NCI-H524 treated with DMSO at 0.1 percent for 48 hours (cell line): ENCODE measurements at places on chromosomes 2 and 18.
A peak's percentile ranks its signal among the peaks of the same experiment; 100 is the strongest.

DNA sequence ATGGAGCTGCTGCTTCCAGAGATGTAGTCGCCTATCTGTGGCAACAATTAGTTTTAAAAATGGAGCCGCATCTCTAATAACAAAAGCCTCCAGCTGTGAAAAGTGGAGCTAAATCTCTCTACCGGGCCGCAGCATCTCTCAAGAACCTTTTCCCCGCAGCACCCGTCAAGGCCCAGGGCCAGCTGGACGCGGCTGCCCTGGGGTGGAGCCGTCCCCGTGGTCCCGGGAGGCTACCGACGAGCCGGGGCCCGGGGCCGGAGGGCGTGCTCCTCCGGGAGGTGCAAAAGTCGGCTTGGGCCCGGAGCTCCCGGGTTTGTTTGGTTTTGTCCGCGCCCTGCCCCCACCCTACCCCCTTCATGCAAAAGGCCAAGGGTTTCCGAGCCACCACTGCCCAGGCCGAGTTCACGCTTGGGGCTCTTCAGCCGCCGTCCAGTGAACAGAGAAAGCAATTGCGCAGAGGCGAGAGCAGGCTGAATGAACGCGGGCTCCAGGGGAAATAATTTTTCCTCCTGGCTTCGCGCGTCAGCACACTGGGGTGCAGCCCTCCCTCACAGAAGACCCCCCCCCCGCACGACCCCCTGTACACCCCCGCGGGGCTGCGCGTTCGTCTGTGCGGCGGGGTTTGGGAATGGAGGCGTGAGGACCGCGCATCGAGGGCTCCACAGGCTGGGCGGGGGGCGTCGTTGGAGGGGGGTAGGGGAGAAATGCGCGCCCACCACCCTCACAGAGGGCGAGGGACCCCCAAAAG, 557 bp upstream of the GREB1L start:
- no peak for DNase-seq

GRCh38 chr2:32402091-32402490, 45.3 kb downstream of the BIRC6 start:
- no peak for DNase-seq

- peak; percentile 96 for DNase-seq
Measured at GRCh38 chr2:163185160-163185559, 346.6 kb upstream of the KCNH7 start.

- no peak for DNase-seq
Measured at GRCh38 chr2:225471039-225471438, 71.5 kb downstream of the NYAP2 start.

DNA sequence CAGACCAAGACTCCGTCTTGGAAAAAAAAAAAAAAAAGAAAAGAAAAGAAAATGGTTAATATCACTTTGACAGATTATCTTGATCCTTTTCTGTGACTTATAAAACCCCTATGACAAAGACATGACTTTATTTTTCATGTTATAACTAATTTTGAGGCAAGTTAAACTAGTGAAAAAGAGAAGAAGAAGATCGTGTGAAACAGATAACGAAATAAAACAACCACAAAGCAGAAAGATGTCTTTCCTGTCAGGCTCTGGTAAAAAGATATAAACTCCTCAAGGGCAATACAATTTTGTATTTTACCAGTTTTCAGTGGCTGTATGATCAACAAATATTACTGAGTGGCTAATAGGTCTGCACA, 13.4 kb upstream of the RBMS1 start:
- DNase-seq: no peak

GRCh38 chr2:218833023-218833609, 1.5 kb upstream of the PRKAG3 start:
- no peak for DNase-seq

- no peak for DNase-seq
Measured at GRCh38 chr2:25420820-25421237, 79.1 kb upstream of the DNMT3A start.

DNA sequence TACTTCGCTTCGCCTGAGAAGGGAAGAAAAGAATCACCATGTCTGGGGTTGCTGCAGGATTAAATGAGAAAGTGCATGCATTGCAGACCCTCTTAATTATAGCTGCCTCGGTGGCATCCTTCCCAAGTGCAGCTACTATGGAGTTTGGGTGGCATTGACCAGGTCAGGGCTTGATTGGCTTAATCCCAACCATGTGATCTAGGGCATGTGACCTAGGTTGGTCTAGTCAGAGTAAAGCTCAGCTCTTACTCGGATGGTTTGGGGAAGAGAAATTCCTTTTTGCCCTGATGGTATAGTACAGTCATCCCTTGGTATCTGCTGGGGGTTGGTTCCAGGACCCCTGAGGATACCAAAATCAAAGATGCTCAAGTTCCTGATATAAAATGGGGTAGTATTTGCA, 178.2 kb upstream of the RAB12 start:
- no peak for DNase-seq

GRCh38 chr2:86338778-86339295, 1.4 kb upstream of the REEP1 start:
- DNase-seq: no peak

GRCh38 chr18:21315741-21316197, 73.7 kb downstream of the GREB1L start:
- no peak for DNase-seq
